Prostate gland (tissue), 2 donors: ENCODE measurements at places on chromosomes 13 and 19. TPM values are rescaled to one million over a fixed set of nuclear protein-coding genes. Genes with fewer than 3 reads are reported as not detected.

ANKRD24 gene
- 12.0 TPM for total RNA-seq

DNA sequence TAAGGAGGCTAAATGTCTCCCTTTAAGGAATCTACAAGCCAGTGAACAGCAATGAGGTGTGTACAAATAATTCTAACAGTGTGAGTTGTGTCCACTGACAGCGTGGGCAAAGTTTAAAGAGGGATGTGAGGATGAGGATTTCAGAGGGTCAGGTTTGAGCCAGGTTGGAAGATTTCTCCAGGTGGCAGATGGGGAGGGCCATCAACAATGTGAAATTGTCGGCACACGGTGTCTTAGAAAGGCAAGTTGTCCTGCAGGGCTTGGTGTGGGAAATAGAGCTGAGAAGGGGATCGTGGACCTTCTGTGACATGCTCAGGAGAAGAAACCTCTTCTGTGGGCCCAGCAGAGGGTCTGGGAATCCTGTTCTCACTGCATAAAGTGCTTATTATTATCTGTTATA lies 52.1 kb downstream of the ATP8A2 start:
- DNase-seq, result no peak
- no peak overlapping the region for H3K27ac ChIP-seq
- no peaks in the 10 kb centered on the region for H3K36me3 ChIP-seq
- H3K4me3 ChIP-seq, result no peak overlapping the region

DNA sequence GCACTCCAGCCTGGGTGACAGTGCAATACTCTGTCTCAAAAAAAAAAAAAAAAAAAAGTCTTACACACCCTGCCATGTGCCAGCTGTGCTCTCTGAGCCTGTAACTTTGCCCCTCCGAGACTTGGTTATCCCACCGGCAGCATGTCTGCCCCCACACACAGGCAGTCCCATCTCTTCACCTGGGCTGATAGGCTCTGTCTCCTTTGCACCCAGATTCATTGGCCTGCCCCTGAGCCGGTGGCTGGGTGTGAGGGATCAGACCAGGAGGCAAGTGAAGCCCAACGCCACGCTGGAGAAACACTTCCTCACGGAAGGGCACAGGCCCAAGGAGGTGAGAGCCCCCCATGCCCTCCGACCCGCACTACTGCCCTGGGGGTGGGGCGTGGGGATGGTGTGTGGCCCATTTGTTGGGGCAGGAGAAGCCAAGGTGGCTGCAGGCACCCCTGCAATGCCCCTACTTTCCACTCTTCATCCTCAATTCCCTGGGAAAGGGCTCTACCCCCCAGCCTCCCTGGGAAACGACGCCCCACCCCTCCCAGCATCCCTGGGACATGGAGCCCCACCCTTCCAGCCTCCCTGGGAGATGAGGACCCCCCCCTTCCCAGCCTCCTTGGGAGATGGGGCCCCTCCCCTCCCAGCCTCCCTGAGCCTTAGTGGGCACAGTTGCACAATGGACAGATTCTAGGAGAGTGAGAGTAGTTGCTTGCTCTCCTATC lies 45.3 kb downstream of the CERS4 start:
- no peak overlapping the region for H3K4me3 ChIP-seq
- no peaks in the 10 kb centered on the region for H3K4me1 ChIP-seq
- H3K27ac ChIP-seq, result no peak overlapping the region
- no peak for DNase-seq

DNA sequence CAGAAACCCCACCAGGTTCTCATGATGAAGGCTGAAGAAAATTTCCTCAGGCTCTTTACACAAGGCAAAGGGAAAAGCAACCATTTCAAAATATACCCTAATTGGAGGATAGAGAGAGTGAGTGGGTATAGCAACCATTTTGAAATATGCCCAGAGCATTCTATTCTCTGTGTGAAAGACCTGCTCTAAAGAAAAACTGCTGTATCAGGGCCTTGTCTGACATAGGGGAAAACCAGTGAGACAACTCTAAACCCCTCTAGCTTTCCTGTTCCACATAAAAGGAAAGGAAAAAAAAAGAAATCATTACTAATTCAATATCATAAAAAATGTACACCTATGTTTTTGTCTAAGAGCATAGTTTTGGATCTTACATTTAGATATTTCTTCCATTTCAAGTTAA lies 42.3 kb downstream of the TPTE2 start:
- no peak overlapping the region for H3K27ac ChIP-seq
- no peaks in the 10 kb centered on the region for H3K36me3 ChIP-seq
- H3K4me3 ChIP-seq, result no peak overlapping the region
- no peak for DNase-seq
- no peaks in the 10 kb centered on the region for H3K4me1 ChIP-seq

DNA sequence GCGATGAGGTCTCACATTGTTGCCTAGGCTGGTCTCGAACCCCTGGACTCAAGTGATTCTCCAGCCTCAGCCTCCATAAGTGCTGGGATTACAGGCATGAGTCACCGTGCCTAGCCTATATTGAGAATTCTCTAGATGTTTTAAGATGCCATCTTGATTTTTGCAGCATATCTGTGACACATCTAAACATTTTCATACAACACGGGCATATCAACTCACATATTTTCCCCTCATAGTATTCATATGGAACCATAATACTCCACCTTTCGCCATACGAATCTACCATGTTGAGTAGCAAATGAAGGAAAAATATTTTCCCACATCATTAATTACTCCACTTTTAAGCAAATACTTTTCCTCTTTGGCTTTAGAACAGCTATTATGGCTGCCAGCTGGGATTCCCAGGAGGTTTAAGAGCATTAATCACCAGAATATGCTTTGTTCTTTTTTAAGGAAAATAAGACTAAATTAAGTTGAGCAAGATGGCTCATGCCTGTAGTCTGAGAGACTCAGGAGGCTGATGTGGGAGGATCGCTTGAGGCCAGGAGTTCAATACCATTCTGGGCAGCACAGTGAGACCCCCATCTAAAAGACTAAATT lies 56.9 kb upstream of the GTF2F2 start:
- no peaks in the 10 kb centered on the region for H3K27me3 ChIP-seq
- H3K36me3 ChIP-seq, result no peaks in the 10 kb centered on the region
- H3K27ac ChIP-seq, result no peak overlapping the region
- no peak overlapping the region for H3K4me3 ChIP-seq
- no peak for DNase-seq
